Bronchial epithelial cell (primary cell): ENCODE measurements at places on chromosomes 1 and 21. TPM values are rescaled to one million over a fixed set of nuclear protein-coding genes. Genes with fewer than 3 reads are reported as not detected.

Gene RIPPLY3
- total RNA-seq: under 0.01 TPM in 1 of 2 replicates, not detected in the other

Gene BCL2L15
- under 0.01 and 1.0 TPM in 2 replicates for total RNA-seq

Gene CCDC28B
- 1.2 and 2.9 TPM in 2 replicates for total RNA-seq

Gene TAF1A
- 11.6 and 14.5 TPM in 2 replicates for total RNA-seq

Gene S100A1
- not detected in 2 replicates for total RNA-seq

Gene EDARADD
- total RNA-seq: 2.6 and 3.5 TPM in 2 replicates

Gene CENPF
- total RNA-seq: 0.53 and 1.7 TPM in 2 replicates

Gene SIK1
- 33.2 and 46.9 TPM in 2 replicates for total RNA-seq

Gene TMEM222
- 16.5 and 17.1 TPM in 2 replicates for total RNA-seq

Gene RHEX
- total RNA-seq: not detected in 2 replicates

Gene HSD3B2
- not detected in 2 replicates for total RNA-seq

Gene SYT11
- total RNA-seq: 0.26 and 0.77 TPM in 2 replicates

Gene GJA8
- total RNA-seq: not detected in 2 replicates

Gene ZNF697
- total RNA-seq: 3.7 and 5.5 TPM in 2 replicates

Gene BSND
- under 0.01 TPM in 1 of 2 replicates, not detected in the other for total RNA-seq

Gene LCE1A
- total RNA-seq: not detected in 2 replicates

Gene CPTP
- total RNA-seq: 10.8 and 20.2 TPM in 2 replicates

Gene MROH9
- not detected in 2 replicates for total RNA-seq

Gene FGGY
- total RNA-seq: 20.0 and 35.1 TPM in 2 replicates

Gene CHD1L
- total RNA-seq: 30.8 and 34.6 TPM in 2 replicates

Gene GCSAML
- total RNA-seq: not detected in 2 replicates

Gene PRMT6
- 8.2 and 11.3 TPM in 2 replicates for total RNA-seq

Gene ZNF593OS
- not detected in 2 replicates for total RNA-seq

Gene ACTRT2
- total RNA-seq: not detected in 2 replicates

Gene IFNLR1
- 4.5 and 5.5 TPM in 2 replicates for total RNA-seq

Gene OR2L2
- total RNA-seq: not detected in 2 replicates

Gene NECTIN4
- 108 and 200 TPM in 2 replicates for total RNA-seq

Gene ITLN2
- 0.26 TPM in 1 of 2 replicates, not detected in the other for total RNA-seq

Gene KRTAP13-3
- not detected in 2 replicates for total RNA-seq

Gene FCGR3B
- not detected in 2 replicates for total RNA-seq
